ENCODE measurements at places on chromosomes 5 and 9. TPM values are rescaled to one million over a fixed set of nuclear protein-coding genes. Genes with fewer than 3 reads are reported as not detected.

Gene RELL2
- 24.1 TPM for total RNA-seq

Gene AGXT2
- not detected for total RNA-seq

Gene ZDHHC21
- total RNA-seq = 11.6 TPM

Gene ZNG1C
- total RNA-seq = 36.2 TPM

Gene SLC34A3
- not detected for total RNA-seq

Gene MARCOL
- total RNA-seq = not detected

Gene CD72
- 8.1 TPM for total RNA-seq

Gene C9orf50
- not detected for total RNA-seq

Gene TTC33
- total RNA-seq = 23.1 TPM

Gene IL4
- total RNA-seq = 20.5 TPM

Gene MOB3B
- total RNA-seq = 0.82 TPM

Gene QRFP
- total RNA-seq = not detected

Gene PNPLA7
- total RNA-seq = 1.2 TPM

Gene KCNT1
- not detected for total RNA-seq

Gene SVEP1
- not detected for total RNA-seq

Gene RASGRF2
- 21.1 TPM for total RNA-seq

Gene IRX1
- not detected for total RNA-seq

Gene DPYSL3
- 0.14 TPM for total RNA-seq
